ENCODE measurements at places on chromosomes 4 and X.

DNA sequence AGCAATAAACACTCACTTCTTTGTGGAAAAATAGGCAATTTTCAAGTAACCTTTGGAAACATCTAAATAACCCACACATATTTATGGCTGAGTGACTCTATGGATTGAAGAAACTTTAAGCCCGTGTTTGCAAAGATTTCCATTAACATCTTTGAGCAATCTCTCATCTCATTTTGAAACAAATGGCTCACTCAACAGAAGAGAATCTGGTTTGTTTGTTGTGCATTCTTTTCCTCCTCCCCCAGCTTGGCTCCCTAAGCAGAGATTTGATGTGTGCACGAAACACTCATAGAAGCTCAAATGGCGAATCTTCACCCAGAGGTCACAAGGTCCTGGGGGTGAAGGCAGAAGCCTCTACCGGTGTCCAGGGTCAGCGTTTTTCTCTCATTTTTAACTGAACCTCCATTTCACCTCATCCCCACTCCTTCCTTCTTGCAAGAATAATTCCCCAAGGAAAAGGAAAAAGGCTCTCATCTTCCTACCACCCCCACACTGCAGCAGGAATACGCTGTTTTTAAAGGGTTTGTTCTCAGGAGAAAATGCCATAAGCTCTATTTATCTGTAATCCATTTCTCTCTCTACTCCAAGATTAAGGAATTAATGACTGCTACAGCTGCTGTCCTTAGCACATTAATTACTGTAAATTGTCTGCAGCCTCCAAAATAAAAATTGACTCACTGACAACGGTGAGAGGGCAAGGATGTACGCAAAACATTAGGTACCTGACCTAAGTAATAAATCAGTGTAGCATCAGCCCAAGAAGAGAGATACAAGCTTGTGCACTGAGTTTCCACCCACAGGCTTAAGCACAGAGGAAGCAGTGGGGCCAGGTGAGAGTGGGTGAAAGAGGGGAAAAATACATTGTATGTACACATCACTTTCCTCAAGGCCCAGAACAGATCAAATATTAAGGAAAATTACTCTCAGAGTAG, 307.6 kb upstream of the NOCT start:
- no peak for DNase-seq

DNA sequence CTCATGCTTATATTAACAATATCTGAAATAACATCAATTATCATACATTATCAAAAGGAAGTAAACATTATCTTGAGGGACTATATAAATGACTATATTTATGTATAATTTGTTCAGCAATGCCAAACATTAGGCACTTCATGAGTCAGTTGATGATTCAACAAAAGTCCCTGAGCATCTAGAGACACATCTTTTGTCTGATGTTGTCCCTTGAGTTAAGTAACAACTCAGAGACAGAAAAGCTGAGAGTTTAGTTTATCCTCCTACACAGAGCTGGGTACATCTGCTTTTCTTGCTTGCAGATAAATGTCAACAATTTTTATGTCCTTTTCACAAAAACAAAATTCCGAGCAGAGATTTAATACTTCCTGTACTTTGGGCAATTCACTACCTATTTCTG, 311.1 kb downstream of the INPP4B start:
- no peak for DNase-seq

GRCh38 chr4:146327859-146328650, 113.7 kb downstream of the REELD1 start:
- no peak for DNase-seq

DNA sequence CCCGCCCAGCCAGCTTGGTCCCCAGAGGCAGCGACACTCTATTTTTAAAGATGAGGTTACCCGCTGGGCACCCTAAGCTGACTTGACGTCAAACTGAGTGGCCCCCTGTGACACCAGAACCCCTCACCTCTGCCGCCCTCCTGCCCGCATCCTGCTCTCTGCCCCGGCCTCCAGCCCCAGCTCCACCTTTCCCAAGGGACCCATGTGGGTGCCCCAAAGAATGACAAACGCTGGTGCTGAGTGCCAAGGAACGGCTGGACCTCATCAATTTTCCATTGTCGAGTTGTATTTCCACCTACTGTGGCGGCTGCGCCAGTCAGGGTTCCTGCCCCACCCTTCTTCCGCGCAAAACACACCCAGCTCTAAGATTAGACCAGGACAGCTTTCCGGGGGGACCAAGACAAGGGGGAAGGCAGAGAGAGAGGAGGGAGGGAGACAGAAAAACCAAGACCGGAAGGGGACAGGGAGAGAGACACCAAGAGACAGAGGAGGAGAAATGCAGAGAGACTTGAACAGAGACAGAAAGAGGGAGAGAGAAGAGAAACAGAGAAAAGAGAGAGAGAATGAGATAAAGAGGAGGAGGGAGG, 2.0 kb downstream of the PRKX start:
- no peak for DNase-seq

Data from HuH-7.5 (cell line).